ENCODE measurements at places on chromosomes 2 and 18.
A peak's percentile ranks its signal among the peaks of the same experiment; 100 is the strongest.

DNA sequence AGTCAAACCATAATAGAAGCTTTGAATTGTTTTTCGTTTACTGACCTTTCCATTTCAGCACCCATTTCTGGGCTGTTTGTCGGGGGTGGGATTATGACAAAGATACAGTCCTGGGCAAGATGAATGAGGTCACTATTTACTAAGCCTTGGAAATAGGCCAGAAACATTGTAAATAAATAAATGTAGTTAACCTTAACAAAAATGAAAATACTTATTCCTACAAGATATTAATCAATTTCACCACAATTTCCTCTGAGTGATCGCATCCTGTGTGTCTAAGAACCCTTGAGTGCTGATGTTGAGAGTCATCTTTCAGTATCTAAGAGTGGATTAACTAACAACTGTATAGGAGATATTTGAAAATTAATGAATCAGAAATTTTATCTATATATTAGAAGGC lies 14.0 kb downstream of the ITGA4 start:
- DNase-seq: no peak

GRCh38 chr2:159617100-159617499 lies 752 bp upstream of the BAZ2B start:
- no peak for DNase-seq

- no peak for DNase-seq
These were observed 299.2 kb downstream of the INSIG2 start for GRCh38 chr2:118387509-118387908.

- no peak for DNase-seq
These were observed 506.7 kb upstream of the CNTNAP5 start for GRCh38 chr2:123518367-123518766.

- no peak for DNase-seq
These were observed 407.0 kb upstream of the KCNJ3 start for GRCh38 chr2:154291511-154291910.

- DNase-seq: no peak
These were observed 12.3 kb downstream of the B3GNT2 start for GRCh38 chr2:62208074-62208757.

DNA sequence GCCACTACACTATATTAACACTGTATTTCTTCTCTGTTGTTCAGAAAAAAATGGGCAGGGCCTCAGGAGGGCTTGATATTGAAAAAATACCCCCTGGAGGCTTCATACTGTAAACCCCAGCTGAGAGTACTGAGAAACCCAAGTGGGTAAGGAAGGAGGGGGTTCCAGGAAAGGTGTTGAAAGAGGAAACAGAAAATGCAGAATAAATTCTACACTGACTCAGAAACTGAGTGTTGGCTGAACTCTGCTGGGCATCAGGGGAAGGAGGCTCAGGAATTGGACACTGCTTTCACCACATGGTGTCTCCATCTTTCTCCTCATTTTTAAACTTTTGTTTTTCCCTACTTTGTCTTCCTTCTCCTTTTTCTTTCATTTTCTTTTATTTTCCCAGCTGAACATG lies 253.7 kb downstream of the DYM start:
- no peak for DNase-seq

GRCh38 chr2:152379089-152379488 lies 44.1 kb downstream of the FMNL2 start:
- DNase-seq: no peak

DNA sequence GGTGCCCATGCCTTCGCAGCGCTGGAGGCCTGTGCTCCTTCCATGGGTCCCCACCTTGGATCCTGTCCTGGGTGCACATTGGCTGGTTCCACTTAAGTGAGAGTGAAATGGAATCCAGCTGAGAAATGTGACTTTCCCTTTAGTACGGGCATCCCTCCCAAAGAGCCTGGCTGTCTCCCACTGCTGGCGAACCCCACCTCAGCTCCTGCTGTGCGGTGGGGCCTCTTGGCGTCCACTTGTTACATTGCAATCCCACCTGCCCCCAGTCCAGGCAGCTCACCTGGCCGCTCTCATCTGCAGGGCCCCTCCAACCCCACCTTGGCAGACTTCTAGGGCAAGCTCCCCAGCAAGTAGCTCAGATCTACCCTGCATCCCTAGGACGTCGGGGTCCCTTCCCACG lies 35.5 kb upstream of the GNAL start:
- no peak for DNase-seq

DNA sequence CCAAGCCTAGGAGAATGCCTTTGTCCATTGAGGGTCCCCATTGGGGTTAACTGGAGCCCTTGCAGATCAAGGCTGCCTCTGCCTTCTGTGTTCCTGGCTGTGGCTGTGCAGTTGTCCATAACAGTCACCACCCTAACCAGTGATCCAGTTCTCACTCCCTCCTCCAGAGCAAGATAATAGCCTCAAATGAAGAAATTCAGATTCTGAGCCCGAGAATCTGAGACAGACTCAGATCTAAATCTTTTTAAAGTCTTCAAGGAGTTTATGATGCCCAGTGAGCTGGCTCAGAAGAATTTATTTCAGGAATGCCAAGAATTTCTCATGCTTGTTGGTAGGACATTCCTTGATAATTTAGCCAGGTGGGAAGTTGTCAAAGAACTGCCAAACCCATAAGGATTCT lies 44.3 kb upstream of the RAB6C start:
- DNase-seq: no peak

DNA sequence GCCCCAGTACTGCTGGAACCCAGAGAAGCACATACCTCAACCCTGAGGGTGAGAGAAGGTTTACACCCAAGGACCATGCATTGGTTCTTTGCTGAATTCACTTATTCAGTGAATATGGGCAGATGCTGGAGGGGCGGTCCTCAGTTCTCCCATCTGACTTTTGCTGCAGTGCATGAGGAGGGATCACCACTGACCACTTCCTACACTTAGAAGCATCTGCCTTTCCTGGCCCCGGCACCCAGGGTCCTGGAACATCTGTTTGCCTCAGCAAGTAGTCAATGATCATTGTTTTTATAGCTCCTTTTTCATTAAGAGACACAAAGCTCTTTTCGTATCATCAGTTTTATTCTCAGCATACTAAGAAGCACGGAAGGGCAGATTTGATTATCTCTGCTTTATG lies 211.4 kb downstream of the SH3RF3 start:
- DNase-seq: no peak

- DNase-seq: no peak
These were observed 148.6 kb downstream of the B3GNT2 start for GRCh38 chr2:62344472-62344871.

DNA sequence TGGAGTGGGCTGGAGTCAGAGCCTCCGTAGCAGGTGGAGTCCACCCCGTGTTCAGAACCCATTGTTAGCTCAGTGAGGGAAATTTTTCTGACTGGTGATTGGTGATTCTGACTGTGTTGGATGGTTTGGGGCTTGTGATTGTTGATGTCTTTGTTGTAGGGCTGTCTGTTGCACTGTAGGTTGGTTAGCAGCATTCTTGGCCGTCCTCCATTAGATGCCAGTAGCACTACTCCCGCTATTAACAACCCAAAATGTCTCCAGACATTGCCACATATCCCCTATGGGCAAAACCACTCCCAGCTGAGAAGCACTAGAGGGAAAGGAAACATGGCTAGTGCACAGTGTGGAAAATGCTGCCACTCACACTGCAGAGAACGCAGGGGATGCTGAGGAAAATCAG lies 51.7 kb downstream of the ARMC9 start:
- DNase-seq: no peak

- no peak for DNase-seq
These were observed 17.9 kb upstream of the COL6A3 start for GRCh38 chr2:237431837-237432236.

- no peak for DNase-seq
These were observed 32.5 kb downstream of the METTL4 start for GRCh38 chr18:2538844-2539243.

DNA sequence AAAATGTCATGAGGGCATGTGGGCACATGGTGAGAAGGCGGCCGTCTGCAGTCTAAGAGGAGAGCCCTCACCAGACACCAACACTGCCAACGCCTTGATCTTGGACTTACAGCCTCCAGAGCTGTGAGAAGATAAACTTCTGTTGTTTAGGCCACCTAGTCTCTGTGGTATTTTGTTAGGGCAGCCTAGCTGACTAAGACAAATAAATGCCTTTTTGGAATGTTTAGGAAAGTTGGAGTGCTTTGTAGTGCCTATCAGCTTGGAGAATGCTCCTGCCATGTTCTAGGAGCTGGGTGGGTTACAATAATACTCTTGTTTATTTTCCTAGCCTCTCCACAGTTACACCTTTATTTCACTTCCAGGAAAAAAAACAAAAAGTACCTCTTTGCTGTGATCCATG lies 92.0 kb downstream of the SPP2 start:
- no peak for DNase-seq

GRCh38 chr2:71661782-71662181 lies 208.4 kb downstream of the DYSF start:
- no peak for DNase-seq

- DNase-seq: no peak
These were observed 262.8 kb upstream of the AGAP1 start for GRCh38 chr2:235230821-235231601.

- DNase-seq: no peak
These were observed 149.4 kb upstream of the NDUFV2 start for GRCh38 chr18:8952769-8953760.

GRCh38 chr2:88691339-88692183 lies at the start of gene RPIA:
RPIA (plus strand) TSS chr2:88691673; CDS start chr2:88691699, 26 bp downstream.
- peak; percentile 99 for DNase-seq

DNA sequence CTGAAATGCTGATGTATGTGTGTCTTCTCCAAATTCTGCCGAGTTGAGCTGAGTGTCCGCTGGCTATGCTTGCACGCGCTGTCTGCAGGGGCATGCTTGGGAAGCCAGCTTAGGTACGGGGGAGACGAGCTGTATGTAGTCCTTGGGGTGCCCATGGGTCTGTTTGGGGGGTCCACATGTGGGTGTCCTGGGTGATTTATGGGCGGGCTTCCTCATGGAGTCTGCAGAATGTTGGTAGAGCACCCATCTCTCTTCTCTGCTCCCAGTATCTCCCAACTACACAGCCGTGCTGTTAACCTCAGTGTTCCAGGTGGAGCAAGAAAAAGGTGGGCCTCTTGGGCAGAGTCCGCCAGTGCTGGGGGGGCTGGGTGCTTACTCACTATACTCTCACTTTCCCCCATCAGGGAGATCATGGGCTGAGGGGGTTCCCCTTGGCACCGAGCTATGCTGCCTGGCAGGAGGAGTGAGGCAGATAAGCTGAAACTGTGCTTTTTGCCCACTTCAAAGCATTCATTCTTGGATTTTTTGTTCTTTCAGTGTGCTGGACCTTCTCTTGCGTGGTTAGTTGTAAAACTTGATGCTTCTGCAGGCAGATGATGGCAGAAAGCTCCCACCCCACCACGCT lies 128.2 kb upstream of the ALKAL2 start:
- no peak for DNase-seq

- no peak for DNase-seq
These were observed 184.2 kb downstream of the ZNF521 start for GRCh38 chr18:25167612-25168410.

DNA sequence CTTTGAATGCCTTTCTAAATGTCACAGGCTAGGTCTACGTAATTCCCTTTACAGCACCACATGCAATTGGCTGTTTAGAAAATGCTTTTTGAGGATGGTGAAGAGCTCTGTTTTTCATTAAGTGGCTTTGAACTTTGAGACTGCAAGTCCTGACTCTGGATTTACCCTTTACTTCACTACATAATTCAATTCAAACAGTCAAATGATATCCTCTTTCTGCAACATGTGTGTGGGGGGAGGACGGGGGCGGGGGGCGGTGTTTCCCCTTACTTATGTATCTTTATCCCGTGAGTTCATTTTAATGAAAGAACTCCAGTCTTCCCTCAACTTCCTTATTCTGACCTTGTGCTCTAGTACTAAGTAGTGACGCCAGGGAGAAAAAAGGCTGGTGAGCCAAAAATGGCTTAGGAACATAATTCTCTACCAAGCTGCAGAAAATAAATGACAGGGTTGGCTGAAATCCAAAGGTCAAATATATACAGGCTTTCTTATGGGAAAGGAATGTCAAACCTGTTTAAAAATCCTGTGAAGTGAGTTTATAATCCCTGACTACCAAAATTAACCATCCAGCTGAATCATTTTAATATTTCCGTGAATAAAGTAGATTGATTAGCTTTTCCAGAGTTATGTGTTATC lies 119.6 kb downstream of the SLC8A1 start:
- no peak for DNase-seq

DNA sequence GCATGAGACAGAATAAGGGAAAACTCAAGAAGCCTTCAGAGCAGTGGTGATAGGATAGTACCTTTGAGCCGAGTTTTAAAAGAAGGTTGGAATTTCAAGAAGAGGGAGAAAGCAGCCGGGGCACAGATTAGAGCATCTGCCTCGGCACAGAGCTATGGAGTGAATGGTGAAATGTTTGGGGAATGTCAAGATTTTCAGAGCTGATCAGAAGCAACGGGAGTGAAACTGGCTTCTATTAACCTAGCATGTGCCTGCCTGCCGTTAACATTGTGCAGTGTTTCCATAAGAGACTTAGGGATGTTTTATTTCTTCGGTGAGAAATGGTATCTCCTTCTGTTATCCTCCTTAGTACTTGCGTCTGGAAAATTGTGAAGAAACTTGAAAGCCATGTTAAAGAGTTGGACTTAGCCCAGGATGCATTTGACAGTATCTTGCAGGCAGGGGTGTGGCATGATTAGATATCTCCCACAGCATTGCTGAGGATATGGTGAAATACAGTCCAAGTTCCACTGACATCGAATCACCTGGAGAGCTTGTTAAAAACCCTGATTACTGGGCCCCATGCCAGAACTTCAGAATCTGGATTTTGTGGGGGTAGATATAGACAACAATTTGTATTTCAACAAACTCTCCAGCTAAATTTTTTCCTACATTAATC lies 96.8 kb upstream of the PPP1CB start:
- no peak for DNase-seq

DNA sequence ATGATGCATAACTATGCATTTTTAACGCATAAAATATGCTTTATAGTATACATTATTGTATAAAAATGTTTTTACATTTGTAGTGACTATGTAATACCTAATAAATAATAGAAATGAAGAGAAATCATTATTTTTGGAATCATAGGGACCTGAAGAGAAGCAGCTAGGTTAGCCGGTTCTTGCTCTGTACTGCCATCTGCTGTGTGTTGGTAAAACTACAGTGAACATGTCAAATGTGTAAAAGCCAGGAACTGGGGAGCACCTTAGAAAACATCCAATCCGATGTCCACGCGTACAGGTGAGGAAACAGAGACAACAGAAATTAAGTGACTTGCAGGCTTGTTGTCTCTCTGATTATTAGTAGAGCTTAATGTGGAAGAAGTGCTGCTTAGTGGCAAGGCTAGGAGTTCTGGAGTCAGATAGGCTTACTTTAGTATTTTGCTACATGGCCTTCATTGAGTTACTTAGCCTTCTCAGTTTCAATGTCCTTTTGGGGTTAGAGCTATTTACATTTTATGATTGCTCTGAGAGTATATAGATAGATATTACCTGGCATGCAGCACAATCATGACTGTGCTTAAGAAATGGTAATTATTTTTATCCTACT lies 386.5 kb downstream of the DLGAP1 start:
- DNase-seq: peak; percentile 53

GRCh38 chr2:9574331-9574730 lies 18.7 kb upstream of the ADAM17 start:
- DNase-seq: no peak

GRCh38 chr2:204081487-204082425 lies 145.2 kb downstream of the ICOS start:
- no peak for DNase-seq

GRCh38 chr2:60764736-60765534 lies 8.9 kb downstream of the PAPOLG start:
- DNase-seq: no peak
